ENCODE measurements at places on chromosomes 6 and 20.

- DNase-seq, result peak; percentile 36
These were observed 742 bp downstream of the TBCC start for GRCh38 chr6:42745083-42745639.

GRCh38 chr6:160667639-160668481 lies 3.8 kb upstream of the LPA start:
- no peak for DNase-seq

DNA sequence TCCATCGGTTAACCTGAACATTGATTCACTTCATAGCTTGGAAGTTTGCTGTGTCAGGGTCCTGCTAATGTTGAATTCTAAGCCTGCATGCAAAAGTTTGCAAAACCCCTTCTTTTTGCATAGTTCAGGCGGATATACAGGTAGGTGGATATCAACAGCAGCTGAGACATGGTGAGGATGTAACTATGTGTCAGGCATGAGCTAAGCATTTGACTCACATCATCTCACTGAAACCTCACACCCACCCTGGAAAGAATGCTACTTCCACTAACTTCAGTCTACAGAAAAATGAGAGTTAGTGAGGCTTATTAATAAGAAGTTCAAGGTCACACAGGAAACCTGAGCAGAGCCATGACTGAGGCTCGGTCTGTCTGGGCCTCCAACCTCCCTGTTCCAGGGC lies 276.9 kb downstream of the BMP7 start:
- no peak for DNase-seq

DNA sequence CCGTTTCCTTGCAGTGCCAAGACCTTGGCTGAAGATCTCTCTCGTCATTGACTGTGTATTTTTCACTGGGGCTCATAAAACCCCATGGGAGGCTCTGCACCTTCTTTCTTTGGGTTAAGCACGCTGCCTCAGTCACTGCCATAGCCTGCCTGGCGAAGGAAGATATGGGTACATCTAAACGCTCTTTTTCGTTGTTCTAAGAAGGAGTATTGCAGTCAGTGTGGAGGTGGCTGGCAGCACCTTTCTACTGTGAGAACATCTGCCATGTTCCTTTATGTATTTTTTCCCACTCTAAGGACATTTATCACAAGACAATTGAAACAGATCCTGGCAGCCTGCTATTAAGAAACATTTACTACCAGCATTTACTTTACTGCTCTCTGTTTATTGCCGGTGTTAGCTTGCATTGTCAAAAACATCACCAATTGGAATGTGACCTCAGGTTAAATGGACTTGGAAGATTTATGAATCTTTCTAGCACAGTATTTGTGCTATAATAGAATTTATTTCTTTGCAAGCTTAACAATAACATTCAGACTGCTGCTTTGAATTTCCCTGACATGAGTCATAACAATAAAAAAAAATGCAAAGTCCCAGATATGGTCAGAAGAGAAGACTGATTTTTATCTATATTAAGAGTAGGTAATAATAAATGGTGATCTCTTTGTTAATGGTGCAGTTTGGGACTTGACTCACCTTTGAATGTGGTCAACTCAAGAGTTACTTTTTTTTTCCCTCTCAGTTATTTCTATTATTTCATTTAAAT lies 62.2 kb upstream of the CLDN20 start:
- peak; percentile 87 for DNase-seq

DNA sequence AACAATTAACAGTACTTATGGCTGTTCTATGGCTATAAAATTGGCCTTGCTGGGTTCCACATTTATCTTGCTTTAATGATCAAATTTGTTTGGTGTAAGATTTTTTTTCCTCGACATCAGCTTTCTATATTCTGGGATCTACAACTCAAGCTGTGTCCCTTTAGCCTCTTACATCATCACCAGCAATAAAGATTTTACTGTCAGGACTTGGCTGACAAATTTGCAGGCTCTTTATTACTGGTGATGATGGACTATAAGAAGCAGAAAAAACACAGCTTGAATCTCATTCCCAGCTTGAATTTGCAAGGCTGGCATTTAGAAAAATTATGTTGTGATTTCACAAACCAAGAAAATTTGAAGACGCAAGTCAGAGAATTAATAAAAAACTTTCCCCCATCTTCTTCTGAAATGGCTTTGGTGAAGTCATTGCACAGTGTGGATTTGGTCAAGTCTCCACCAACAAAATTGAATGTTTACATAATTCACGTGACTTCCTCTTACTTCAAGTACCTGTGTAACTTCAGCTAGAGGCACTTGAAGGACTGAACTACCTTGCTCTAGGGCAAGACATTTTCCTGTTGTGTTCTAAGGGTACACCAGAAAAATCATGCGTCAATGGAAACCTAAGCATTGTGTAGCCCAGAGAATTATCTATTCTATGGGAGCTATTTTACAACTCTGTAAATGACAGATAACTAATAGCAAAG lies 175.0 kb downstream of the CBLN4 start:
- no peak for DNase-seq

- DNase-seq, result no peak
These were observed 178.8 kb upstream of the HDDC2 start for GRCh38 chr6:125480571-125480970.

- no peak for DNase-seq
These were observed 19.9 kb downstream of the CAP2 start for GRCh38 chr6:17413313-17413750.

DNA sequence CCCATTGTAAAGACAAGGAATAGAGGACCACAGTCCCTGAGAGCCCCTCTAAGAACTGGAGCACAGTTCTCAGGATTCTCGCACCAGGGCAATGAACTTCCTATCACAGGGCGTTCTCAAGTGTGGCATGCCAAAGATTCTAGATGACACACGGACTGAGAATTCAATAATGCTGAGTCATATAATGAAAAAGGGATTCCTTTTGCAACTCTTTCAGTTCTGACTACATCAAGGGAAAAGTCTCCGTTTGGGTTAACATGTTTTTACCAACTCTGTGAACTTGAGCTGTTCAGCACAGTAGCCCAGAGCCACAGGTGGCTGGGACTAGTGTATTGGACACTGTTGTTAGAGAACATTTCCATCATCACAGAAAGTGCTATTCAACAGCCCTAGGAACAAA lies 3.4 kb downstream of the MED20 start:
- DNase-seq, result peak; percentile 84

GRCh38 chr6:40999569-40999968 lies 39.5 kb downstream of the UNC5CL start:
- peak; percentile 35 for DNase-seq

- DNase-seq, result no peak
These were observed 160.5 kb upstream of the LAMP5 start for GRCh38 chr20:9353916-9354276.

GRCh38 chr6:96841345-96841744 lies 4.1 kb upstream of the GPR63 start:
- no peak for DNase-seq

DNA sequence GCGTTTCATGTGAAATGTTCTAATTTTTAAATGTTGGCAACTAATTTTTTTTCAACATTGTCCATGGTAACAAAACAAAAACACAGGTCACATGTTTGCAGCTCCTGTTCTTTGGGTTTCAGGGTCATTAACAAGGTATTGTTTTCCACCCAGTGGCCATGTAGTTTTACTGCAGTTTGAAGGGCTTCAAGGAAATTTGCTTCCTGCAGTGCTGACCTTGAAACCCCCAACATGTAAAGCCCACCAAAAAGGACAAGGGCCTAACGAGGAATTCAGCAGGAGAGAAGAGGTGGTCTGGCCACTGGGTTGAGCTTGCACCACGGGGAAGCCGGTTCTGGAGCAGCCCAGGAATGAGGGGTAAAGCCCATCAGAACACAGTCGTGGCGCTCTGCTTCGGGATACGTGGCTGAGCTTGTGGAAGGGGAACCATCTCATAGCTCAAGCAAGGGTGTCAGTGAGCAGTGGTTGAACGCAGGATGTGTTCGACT lies 13.9 kb upstream of the KLHL31 start:
- peak; percentile 12 for DNase-seq

- no peak for DNase-seq
These were observed 207.7 kb downstream of the TBX18 start for GRCh38 chr6:84556541-84557335.

GRCh38 chr6:112366695-112367553 lies 19.8 kb downstream of the RFPL4B start:
- DNase-seq, result no peak

DNA sequence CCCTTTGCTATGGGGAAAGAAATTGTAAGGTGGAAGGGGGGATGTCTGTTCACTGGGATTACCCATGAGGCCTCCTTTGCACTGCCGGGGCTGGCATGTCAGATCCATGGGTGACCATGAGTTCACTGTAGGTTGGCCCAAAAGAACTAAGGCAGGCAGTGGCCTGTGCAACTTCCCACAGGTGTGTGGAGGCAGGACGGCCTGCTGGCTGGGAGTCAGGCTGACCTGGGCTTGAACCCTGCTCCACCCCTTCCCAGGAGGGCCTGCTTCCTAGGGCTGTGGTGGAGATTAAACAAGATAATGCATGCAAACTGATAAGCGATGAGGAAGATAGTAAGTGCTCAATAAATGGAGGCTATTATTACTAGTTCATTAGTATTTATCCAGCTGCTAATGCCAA lies 163.0 kb downstream of the EYA2 start:
- DNase-seq, result no peak

DNA sequence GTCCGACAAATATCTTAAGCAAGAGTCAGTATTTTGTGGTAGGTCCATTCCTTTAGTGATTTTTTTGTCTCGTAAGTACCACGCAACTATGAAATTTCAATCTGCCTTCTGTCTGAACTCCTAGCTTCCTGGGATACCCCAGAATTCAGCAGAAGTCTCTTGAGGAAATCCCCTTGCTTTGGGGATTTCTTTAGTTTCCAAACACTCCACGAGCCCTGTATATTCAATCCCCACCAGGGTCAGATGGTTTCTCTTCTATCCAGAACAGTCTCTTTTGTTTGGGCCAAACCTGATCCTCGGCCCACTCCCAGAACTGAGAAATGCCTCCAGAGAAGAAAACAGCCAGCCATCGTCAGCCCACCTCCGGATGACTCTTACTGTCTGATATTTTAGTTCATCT lies 113.0 kb downstream of the CHD6 start:
- no peak for DNase-seq

DNA sequence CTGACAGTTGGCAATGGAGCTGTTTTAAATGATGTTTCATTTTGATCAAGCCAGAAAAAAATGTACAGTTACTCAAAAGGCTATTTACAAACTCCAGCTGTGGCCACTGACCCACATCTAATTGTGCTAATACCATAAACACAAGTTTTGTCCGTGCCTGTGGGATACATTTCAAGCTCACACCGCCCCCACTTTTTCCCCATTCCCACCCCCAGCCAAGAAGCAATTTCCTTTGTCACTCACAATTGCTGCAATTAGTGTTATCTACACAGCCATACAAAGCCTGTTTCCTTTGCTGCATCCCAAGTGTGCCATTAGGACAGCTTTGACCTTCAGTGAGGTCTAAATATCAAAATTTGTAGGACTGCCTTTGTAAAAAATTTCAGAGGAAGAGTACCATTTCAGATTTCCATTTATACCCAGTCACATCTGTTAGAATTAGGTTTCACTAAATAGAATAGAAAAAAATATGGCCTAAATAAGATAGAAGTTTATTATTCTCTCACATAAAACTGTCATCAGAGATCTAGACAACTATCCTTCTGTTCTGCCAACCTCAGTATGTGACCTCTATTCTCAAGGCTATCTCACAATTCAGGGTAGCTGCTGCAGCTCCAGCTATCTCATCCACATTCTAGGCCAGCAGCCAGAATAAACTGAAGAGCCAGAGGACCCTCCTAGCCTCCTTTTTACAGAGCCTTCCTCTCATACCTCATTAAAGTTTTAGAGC lies 202.6 kb downstream of the NFATC2 start:
- no peak for DNase-seq

DNA sequence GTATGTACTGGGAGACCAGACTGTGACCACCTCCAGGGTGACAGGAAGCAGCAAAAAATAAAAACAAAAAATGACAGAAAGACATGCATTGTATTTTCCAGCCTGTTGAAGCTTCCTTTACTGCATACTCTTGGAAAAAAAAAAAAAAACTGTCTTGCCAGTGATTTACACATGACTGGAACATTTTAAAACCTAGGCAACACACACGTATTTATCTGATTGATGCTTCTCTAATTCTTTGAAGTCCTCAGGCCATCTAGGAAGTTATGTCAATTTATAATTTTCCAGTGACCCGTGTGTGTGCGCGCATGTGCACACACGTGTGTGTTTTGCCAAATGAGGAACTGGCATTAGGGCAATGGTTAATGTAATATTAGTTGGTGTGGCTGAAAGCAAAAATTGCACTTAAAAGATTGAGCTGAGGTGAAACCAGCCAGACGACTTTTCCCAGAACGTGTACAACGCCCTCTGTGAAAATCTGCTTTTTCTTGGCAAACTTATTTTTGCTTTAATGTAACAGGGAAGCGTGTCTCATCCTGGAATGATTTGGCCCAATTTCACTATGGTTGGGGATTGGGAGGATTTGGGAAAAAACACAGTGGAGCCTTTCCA lies 315.2 kb downstream of the TFAP2A start:
- no peak for DNase-seq

DNA sequence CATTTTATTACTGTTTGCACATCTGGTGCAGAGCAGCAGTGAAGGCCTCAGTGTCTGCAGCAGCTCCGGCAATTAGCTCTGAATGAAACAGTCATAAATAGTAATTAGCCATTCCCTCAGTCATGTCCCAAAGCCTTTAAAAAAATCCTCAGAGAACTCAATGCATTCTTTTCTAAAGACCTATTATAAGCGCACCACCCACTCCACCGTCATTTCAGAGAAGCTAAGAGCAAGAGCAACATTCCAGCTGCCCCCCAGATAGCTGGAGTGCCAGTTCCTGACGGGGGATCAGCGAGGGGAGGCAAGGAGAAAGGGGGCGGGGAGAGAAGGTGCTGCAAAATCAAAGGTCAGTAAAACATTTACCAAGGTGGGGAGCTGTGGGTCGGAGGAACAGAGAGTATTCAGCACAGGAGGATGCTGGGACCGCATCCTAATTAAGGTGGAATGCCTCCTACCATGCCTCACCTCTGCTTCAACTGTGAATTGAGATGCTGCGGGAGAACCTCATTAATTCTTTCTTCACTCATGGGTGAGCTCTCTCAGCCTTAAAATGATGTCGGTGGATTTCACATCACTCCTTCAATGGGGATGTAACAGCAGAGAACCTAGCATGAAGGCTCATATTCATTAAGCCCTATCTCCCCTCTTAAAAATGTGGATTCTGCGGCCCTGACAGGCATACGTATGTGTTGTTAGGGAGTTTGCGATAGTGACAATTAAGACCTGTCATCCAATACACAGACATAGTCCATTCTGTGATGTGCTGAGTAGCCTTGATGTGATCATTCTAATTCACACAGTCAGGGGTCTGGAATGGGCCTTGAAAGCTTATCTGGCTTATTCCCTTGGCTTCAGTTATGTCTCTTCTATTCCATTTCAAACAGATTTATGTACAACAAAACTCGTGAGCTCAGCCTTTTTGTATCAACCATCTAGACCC lies 469.5 kb upstream of the NRSN1 start:
- no peak for DNase-seq

All from kidney capillary endothelial cell (primary cell).